ENCODE measurements at places on chromosomes 12 and 14. TPM values are rescaled to one million over a fixed set of nuclear protein-coding genes. Genes with fewer than 3 reads are reported as not detected.

Gene COX8C
- not detected for total RNA-seq

Gene RFX4
- total RNA-seq = not detected

Gene ACSM4
- total RNA-seq = not detected

Gene CCDC184
- total RNA-seq = under 0.01 TPM

Gene TGFB3
- total RNA-seq = 1.3 TPM

Gene AICDA
- total RNA-seq = not detected

Gene RAB2B
- total RNA-seq = 32.7 TPM

Gene ADAMTS20
- total RNA-seq = not detected

Gene KRT82
- total RNA-seq = not detected

Gene RECQL
- total RNA-seq = 165 TPM

Gene PRIM1
- 22.5 TPM for total RNA-seq
